Calu3 (cell line): ENCODE measurements at places on chromosomes 1 and 21.

GRCh38 chr1:29230553-29231378, at the start of gene MECR:
TSS of gene MECR (minus strand) at chr1:29230934. CDS start at chr1:29230906, 28 bp downstream.
- peak; percentile 97 for DNase-seq

GRCh38 chr1:1310476-1311053, 2.2 kb downstream of the PUSL1 start:
- no peak for DNase-seq

- DNase-seq = no peak
These were observed 113.0 kb upstream of the VAV3 start for GRCh38 chr1:108077991-108078390.

GRCh38 chr1:2641381-2642130, 8.7 kb upstream of the MMEL1 start:
- DNase-seq = no peak

DNA sequence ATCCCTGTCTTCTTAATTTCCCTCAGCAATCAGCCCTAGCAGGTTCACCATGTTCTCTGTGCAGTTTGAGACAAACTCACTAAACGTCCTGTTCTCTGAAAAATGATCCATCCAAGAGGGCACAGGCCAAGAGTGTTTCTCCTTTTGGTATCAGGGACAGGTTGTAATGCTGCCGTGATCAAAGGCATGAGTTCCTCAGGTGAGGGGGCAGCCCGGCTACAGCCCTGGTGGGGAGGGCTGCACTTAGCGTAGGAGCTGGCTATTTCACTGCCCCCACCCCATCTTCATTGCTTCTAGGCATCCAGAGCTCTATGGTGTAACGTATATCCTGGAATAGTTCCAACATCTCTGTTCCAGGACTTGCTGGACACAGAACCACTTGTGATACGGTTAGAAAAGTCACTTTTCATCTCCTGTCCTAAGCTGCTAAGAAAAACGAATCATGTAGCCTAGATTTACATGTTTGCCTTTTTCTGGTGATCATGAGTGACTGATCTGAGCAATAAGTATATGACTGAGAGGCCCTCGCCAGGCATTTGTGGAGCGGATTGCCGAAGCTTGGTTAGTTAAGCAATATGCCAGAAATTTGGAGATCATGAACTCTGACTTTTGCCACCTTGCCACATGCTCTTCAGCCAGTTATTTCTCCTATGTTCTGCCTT, 41.1 kb upstream of the SRP9 start:
- DNase-seq = no peak

- no peak for DNase-seq
These were observed 326.6 kb downstream of the CAMTA1 start for GRCh38 chr1:7111853-7112252.

GRCh38 chr1:200302192-200302920, 107.5 kb downstream of the ZNF281 start:
- DNase-seq = peak; percentile 56

GRCh38 chr21:26909972-26910371, 56.9 kb downstream of the ADAMTS5 start:
- no peak for DNase-seq

DNA sequence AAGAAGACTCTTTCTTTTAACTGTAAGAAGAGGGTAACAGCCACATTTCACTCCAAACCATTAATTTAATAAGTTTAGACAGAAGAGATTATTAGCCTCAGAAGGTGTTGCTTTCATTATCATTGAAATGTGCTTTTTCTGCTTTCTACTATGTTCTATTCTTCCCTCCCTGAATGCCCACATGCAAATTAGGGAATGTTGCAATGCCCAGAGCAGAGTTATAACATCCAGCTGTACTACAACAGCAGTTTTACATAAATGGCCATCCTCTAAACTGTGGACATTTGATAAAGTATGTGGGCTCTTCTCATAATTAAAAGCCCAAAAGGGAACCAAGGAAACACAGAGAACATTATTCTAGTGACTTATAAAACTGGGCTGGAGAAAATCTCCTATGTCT, 82.2 kb upstream of the SOD1 start:
- no peak for DNase-seq
